ENCODE measurements at places on chromosomes 1 and 21.

DNA sequence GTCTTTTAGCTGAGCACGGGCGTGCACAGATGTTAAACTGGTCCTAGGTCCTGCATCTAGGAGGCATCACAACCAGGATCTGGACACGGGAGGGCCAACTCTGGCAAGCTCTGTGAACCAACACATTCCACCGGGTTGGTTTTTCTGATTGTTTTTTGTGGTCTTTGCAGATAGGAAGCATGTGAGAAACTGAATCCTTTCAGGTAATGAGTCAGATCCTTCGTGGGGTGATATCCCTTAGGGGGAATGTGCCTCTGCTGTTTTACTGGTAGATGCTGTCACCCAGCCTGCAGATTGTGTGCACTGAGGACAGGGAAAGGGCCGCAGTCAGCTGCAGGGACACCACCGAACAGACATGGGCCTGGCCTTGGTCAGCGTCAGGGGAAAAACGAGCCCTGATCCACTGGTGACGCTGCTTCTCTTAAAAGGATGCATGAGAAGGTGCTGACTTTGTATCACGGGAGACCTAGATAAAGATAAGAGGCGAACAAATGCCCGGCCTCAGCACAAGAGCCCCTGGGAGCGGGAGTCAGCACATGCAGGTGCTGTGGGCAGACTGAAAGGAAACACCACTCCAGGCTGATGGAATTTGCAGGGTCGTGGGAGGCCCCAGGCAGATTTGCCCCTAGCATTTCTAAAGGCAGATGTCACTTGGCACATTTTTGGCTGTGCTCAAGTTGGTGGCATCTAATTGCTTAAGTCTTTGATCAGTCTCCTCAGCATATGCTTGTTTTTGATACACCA, 51.1 kb downstream of the DOP1B start:
- DNase-seq: no peak

DNA sequence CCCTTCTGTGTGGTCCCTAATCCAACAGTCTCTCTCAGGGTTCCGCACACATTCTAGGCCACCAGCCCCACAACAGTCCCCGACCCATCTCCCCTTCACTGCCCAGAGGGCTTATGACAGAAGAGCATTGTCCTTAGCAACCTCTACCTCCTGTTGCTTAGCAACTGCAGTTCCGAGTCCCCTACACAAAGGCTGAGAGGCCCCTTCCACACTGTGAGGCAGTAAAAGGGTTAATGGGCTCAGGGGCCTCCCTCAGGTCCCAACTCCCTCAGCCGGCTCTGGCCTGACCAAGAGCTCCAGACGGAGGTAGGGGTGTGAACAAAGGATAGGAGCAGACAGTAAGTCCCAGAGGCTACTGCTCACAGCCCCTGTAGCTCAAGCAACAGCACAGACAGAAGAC, 4.3 kb downstream of the IGSF9 start:
- no peak for DNase-seq

- no peak for DNase-seq
Measured at GRCh38 chr1:173648880-173649605, 13.9 kb downstream of the TEX50 start.

GRCh38 chr1:242554577-242554976, 30.1 kb upstream of the PLD5 start:
- no peak for DNase-seq

DNA sequence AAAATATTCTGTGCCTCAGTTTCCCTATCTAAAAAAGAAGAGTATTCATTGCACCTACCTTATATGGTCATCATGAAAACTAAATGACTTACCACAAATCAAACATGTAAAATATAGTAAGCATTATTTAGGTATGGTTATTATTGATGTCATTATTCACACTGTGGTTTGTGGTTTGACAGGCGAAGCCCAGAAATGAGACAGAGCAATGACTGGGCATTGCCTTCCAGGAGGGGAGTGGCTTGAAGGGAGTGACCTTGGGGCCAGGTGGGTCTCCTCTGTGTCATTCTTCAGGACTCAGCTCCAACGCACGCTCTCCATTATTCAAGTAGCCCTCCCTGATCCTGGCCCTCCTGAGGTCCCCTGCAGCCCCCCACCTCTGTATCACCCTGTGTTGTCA, 133.7 kb downstream of the DMRTA2 start:
- DNase-seq: no peak

DNA sequence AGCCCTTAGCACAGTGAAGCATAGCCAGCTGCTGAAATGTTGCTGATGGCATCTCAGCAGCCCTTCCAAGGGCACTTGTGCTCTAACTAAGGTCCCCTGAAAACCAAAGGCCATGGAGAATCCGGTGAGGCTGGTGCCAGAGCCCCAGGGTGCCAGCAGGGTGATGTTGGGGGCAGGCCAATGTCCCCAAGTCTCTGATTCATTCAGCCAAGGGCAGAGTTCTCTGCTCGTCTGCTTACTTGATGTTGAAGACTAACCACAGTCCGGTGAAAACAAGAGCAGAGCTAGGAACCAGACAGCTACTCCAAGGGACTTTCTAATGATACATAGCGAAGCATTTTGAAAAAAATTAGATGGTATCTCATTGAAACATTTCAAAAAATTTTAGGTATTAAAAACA, 149.8 kb downstream of the ZZZ3 start:
- no peak for DNase-seq

GRCh38 chr1:15850471-15851001, 3.0 kb downstream of the SPEN start:
- no peak for DNase-seq

DNA sequence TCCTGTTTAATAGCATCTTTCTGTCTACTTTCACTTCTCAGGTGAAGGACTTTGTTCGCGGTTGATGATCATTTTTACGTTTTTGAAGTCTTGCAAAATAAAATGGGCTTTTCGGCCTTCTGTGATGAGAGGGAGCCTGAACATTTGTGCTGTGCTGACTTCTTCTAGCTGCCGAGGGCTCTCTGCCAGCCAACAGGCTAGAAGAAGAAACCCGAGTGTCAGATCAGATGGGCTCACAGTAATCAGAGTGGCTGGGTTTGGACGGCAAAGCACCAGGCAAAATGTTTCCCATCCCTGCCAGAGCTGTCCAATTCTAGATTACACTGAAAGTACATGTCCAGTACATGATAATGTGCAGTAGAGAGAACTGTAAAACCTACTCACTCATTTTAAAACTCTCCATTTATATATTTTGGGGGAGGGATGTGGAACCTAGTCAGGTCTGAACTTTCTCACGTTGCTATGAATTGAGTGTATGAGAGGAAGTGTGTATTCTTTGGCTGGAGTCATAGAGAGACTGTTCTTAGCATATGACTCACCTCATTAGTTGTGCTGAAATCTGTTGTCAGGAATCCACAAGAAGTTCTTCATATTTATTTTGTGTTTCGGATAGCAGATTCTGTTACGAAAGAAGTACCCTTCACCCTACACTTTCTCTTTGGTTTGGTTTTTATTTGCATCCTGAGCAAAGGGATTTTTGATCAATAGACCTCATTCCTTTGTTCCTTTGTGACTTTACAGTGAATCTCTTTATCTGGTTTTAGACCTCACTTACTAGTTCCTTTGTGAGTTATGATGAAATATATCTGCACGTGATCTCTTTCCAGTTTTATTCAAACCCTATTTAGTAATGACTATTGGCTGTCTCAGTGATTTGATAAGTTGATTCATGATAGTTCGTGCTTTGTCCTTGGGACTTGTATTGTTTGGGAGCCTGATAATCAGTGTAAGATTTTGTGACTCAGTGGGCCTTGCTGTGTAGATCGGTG, 4.8 kb downstream of the ATP1A1 start:
- peak; percentile 10 for DNase-seq
